ENCODE measurements at places on chromosomes 6 and 20.

GRCh38 chr6:160133441-160134336 is 12.1 kb downstream of the SLC22A1 start:
- DNase-seq = no peak

GRCh38 chr6:154520280-154520679 is 9.8 kb upstream of the CNKSR3 start:
- peak; percentile 88 for DNase-seq

- DNase-seq = no peak
These were observed 710.1 kb upstream of the NRSN1 start for GRCh38 chr6:23415819-23416427.

GRCh38 chr6:98605705-98606104 is 228.7 kb upstream of the POU3F2 start:
- DNase-seq = no peak

- no peak for DNase-seq
These were observed 59.3 kb downstream of the TBC1D7 start for GRCh38 chr6:13268913-13269518.

DNA sequence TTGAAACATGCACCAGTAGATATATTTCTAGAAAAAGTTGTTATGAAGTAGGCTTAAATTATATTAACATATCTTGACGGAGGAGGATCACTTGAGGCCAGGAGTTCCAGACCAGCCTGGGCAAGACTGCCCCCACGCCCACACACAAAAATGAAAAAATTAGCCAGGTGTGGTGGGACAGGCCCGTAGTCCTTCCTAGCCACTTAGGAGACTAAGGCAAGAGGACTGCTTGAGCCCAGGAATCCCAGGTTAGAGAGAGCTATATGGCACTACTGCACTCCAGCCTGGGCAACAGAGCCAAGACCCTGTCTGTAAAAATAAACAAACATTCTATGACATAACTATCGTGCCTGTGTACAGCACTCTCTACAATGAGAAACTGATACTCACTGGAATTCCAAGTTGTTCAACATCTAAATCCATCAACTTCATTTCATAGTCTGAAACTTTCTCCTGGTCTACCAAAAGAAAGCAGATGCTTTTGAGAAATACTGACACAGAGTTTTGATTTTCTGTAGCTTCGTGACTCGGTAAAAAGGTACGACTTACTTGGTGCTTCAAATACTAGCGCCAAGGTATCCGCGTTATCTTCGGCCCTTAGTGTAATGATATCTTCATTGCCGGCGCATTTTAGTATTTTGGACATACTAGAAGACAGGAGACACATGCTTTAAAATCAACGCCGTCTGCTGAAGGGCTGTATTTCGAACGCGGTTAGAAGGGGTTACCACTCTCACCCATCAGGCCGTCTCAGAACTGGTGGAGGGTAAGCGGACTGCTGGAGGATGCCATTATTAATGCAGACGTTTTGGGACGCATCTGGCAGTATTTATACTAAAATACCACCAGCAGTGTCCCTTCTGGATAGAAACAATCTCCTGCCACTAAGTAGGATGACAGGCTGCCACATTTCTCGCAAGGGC is 1.3 kb downstream of the PCNA start:
- peak; percentile 48 for DNase-seq

- DNase-seq = no peak
These were observed 7.5 kb downstream of the ELMO2 start for GRCh38 chr20:46398963-46399362.

DNA sequence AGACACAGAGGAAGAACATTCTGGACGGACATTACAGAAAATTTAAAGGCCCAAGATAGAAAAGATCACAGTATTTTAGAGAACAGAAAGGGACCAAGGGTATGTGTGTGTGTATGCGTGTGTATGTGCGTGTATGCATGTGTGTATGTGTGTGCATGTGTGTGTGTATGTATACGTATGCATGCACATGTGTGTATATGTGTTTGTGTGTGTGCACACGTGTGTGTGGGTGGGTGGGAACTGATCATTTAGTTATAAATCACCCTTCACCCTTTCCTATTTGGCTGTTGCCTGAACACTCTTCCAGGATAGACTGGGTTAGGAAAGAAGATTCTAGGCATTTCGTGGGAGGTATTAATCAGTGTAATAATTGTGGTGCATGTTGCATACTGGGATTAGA is 634.4 kb downstream of the DHX35 start:
- DNase-seq = no peak

- no peak for DNase-seq
These were observed 4.7 kb downstream of the PPP1R18 start for GRCh38 chr6:30681766-30682142.

DNA sequence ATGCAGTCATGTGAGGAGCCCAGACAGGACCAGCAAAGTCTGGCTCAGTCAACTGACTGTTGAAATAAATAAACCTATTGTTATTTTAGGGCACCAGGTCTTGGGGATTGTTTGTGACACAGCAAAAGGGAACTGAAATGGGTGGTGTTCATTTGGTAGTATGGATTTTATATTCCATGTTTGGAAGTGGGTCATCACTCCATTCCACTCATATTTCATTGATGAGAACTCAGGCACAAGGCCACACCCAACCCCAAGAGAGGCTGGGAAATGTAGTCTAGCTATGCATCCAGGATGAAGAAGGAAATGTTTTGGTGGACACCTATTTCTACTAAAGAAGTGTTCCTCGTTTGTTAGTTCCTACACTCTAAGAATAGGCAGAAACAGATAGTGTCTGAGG is 64.9 kb upstream of the BTBD3 start:
- DNase-seq = no peak

DNA sequence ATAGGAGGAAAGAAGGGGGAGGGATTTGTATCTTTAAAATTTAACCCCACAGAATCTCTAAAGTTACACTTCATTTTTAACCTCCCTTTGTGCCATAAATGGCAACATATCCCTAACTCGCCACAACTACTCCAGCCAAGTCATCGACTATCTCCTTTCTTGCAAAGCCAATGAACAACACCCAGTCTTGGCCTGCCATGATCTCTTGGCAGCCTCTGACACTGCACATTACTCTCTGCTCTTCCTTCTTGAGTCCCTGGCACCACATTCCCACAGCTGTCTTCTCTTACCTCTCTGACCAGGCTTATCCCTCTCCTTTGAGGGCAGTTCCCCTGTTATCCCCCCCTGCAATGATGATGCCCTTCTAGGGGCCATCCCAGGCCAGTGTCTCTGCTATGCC is 42.5 kb downstream of the MBOAT1 start:
- DNase-seq = peak; percentile 30

GRCh38 chr6:80544976-80545722 is 438.7 kb downstream of the BCKDHB start:
- DNase-seq = no peak

All from OCI-M1 (cell line).